Lung microvascular endothelial cell (primary cell): ENCODE measurements at places on chromosomes 5 and 9. TPM values are rescaled to one million over a fixed set of nuclear protein-coding genes. Genes with fewer than 3 reads are reported as not detected.

GRCh38 chr9:20216438-20216837 is 405.9 kb downstream of the MLLT3 start:
- no peak for DNase-seq

DNA sequence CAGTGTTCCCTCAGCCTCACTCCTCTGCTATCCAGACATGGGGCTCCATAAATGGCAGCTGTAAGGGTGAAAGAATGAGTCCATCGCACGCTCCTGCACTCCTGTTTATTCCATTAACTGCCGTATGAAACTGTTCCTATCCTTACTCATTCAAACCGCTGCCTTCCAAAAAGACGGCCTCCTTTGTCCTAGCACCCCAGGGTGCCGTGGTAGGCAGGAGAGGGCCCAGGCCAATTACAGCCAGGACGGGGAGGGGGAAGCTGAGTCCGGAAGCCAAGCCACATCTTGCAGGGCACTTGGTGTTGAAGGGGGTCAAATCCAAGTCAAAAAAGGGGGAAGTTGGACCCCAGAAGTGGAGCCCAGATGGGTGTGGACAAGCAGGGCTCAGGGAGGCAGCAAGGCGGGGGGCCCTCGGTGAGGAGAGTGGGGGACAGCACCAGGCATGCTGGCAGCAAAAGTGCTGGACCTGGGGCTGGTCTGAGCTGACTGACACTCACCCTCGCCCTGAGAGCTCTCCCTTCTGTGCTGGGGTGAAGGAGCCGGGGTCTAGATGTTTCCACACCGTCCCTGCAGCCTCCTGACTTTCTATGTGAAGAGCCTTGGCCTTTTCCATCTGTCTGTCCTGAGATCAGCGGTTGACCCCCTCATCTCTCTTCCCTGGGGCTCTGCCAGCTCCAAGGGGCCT is 63.3 kb downstream of the COL23A1 start:
- no peak for DNase-seq

PCDHGB3 gene
- total RNA-seq, result 2.0 and 3.8 TPM in 2 replicates

PCDHGB1 gene
- 0.87 and 1.6 TPM in 2 replicates for total RNA-seq

FAM114A2 gene
- 21.4 and 27.4 TPM in 2 replicates for total RNA-seq

PCSK5 gene
- 0.79 and 1.5 TPM in 2 replicates for total RNA-seq
